Endothelial cell of umbilical vein (primary cell): ENCODE measurements at places on chromosomes 4 and X.

GRCh38 chr4:5998333-5998936 lies 19.8 kb downstream of the C4orf50 start:
- no peaks in the 10 kb centered on the region for H3K4me1 ChIP-seq
- no peak overlapping the region for H3K4me3 ChIP-seq
- H3K27me3 ChIP-seq, result no peaks in the 10 kb centered on the region
- H3K36me3 ChIP-seq, result no peaks in the 10 kb centered on the region
- peak; percentile 46 for DNase-seq

DNA sequence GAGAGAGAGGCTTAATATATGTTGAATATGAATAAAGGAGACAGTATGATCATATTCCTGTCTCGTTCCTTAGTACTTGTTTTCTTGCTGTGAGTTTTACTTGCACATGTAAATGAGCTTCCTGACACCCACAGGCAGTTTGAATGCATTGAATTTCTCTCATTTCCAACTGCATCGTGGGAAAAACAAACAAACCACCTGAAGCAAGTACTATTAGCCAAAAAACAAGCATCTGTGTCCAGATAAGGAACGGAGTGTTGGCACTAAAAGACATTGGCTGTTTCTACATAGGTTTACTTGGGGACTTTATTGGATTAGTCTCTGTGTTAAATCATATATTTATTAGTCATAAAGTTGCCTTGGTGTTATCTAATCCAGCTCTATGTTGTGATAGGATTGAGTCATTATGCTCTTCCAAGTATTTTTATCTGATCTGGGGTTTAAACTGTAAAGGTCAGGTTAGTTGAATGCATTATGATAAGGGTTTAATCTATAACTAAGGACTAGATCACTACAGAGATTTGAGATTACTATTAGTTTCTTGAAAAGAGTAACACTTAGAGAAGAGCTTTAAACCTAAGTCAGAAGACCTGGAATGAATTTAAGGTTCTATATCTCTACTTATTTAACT lies 339.0 kb upstream of the SPANXN4 start:
- no peak overlapping the region for H3K27ac ChIP-seq
- no peaks in the 10 kb centered on the region for H3K27me3 ChIP-seq
- H3K36me3 ChIP-seq, result no peaks in the 10 kb centered on the region
- DNase-seq, result no peak

DNA sequence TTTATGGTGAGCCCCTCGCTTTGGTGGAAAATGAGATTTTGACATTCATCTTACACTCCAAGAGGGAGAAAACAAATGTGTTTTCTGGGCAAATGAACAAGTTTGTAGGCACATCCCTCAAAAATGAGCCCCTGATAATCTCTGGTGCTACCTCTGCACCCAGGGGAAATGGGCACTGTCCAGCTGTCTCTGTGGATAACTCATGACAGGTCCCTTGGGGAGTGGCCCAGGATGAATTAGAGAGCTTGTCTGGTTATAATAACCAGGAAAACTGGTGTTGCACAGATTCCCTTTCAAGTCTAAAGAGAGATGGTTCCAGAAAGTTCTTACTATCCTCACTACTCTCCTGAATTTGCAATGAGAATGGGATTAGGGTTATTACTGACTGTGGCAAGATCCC lies 7.5 kb downstream of the RASL11B start:
- H3K4me1 ChIP-seq, result no peaks in the 10 kb centered on the region
- peaks cover 5% of the 10 kb centered on the region for H3K27me3 ChIP-seq
- H3K4me3 ChIP-seq, result no peak overlapping the region
- DNase-seq, result no peak
- no peaks in the 10 kb centered on the region for H3K36me3 ChIP-seq

GRCh38 chr4:76548704-76549103 lies 113.7 kb downstream of the SHROOM3 start:
- no peak overlapping the region for H3K4me3 ChIP-seq
- peaks cover 19% of the 10 kb centered on the region for H3K4me1 ChIP-seq
- H3K27me3 ChIP-seq, result no peaks in the 10 kb centered on the region
- no peak for DNase-seq
- no peaks in the 10 kb centered on the region for H3K36me3 ChIP-seq
- no peak overlapping the region for H3K27ac ChIP-seq

DNA sequence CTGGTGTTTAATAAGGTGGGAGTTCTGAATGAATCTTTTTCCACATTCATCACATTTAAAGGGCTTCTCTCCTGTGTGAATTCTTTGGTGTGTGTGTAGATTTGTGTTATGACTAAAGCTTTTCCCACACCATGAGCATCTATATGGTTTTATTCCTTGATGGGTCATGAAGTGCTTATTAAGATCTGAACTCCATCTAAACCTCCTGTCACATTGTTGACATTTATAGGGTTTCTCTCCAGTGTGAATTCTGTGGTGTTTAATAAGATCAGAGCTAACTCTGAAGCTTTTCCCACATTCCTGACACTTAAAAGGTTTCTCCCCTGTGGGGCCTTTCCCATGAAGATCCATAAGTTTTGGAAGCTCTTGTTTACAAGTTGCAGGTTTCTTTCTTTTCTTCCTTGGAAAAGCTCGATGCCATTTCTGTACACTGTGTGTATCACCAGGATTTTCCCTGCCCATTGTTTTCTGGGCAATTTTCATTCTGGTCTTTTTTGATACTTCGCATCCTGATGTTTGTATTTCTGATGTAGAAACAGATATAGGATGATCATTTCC lies 21.9 kb upstream of the ETDC start:
- DNase-seq, result no peak
- H3K36me3 ChIP-seq, result no peaks in the 10 kb centered on the region
- no peaks in the 10 kb centered on the region for H3K4me1 ChIP-seq
- no peaks in the 10 kb centered on the region for H3K27me3 ChIP-seq
